ENCODE measurements at places on chromosomes 1 and 21.

DNA sequence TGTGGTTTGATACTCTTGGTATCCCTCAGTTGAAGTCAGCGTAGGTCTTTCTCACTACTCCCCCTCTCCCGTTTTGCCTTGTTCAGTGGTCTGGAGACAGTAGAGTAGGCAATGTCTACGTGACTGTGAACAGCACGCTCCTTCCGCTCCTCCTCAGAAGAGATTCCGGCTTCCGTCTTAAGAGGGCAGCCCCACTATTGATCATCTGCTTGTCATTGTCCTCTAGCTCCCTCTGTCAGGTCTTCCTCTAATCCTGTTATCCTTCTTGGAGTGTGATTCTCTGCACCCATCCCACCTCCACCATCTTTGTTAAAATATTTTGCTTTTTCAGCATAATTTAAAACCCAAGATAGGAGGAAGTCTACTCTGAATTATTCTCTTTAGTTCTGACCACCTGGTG lies 129.9 kb upstream of the KCNK2 start:
- DNase-seq, result peak; percentile 13

- no peak for DNase-seq
Measured at GRCh38 chr21:42094811-42095210, 23.7 kb downstream of the UMODL1 start.

GRCh38 chr1:225658041-225658440 lies 5.1 kb upstream of the ENAH start:
- DNase-seq, result peak; percentile 54

- DNase-seq, result no peak
Measured at GRCh38 chr21:45403825-45404729, 888 bp upstream of the COL18A1 start.

GRCh38 chr1:224182057-224182865 lies 779 bp upstream of the DEGS1 start:
- DNase-seq, result no peak

DNA sequence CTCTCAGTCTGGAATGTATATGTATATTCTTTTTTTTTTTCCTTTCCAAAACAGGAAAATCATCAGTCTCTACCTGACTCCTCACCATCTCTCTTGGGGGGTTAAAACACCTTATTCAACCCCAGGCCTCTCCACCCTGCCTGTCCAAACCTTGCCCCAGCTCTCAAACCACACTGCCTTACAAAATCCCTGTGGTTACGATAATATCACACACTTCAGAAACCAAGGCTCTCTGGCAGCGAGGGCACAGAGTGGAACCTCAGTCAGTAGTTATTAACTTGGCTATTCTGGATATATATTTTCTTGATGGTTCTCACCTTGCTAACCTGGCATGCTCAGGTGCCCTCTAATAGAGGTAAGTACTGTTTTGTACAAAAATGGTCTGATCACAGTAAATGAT lies 24.7 kb downstream of the KIAA0040 start:
- no peak for DNase-seq

DNA sequence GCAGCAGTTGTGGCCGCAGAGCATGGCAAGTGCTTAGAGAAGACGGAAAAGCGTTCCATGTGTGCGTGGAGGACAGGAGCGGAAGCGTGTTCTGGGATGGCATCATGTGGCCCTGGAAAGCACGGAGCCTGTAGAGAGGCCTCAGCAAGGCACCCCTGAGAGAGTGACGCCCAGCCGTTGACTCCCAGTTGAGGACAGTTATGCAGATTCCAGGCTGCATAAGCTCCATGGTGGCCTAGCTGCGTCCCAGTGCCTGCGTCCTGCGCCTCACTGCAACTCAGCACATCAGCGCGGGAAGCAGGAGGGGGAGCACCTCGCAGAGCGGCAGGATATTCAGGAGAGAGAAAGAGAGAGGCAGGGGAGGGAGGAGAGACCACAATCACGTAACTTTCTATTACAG lies 49.0 kb upstream of the TTC34 start:
- no peak for DNase-seq

- no peak for DNase-seq
Measured at GRCh38 chr1:153404768-153405167, 11.6 kb upstream of the S100A7A start.

DNA sequence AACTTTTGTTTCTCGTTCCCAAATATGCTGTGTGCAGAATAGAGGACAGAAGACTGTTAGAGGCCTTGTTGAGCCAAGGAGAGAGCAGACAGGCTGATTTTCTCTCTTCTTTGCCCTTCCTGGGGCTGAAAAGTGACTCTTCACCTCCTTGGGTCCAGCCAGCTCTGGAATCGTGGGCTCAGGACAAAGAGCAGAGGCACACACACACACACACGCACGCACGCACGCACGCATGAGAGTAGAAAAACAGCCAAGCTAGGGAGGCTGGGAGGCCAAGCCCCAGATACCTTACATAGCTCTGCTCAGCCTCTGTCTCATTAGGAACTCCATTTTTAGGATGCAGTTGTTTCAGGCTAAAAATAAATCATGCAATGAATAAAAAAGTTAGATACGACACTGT lies at the start of gene CASQ2:
Gene CASQ2, minus strand, starts transcription at position 166 of the 400 bp plus-strand sequence. CDS start 173 bp downstream, outside the sequence.
- DNase-seq, result no peak

GRCh38 chr1:2279210-2279639 lies 51.1 kb downstream of the SKI start:
- no peak for DNase-seq

GRCh38 chr1:19964542-19964941 lies 14.9 kb downstream of the PLA2G2A start:
- no peak for DNase-seq
